Kasumi-1 (cell line): ENCODE measurements at places on chromosomes 6 and 20.

GRCh38 chr6:64439274-64439673 is 803.7 kb downstream of the PHF3 start:
- no peak for DNase-seq

- no peak for DNase-seq
Observed at GRCh38 chr20:48238326-48238725, 453.0 kb upstream of the SULF2 start.

DNA sequence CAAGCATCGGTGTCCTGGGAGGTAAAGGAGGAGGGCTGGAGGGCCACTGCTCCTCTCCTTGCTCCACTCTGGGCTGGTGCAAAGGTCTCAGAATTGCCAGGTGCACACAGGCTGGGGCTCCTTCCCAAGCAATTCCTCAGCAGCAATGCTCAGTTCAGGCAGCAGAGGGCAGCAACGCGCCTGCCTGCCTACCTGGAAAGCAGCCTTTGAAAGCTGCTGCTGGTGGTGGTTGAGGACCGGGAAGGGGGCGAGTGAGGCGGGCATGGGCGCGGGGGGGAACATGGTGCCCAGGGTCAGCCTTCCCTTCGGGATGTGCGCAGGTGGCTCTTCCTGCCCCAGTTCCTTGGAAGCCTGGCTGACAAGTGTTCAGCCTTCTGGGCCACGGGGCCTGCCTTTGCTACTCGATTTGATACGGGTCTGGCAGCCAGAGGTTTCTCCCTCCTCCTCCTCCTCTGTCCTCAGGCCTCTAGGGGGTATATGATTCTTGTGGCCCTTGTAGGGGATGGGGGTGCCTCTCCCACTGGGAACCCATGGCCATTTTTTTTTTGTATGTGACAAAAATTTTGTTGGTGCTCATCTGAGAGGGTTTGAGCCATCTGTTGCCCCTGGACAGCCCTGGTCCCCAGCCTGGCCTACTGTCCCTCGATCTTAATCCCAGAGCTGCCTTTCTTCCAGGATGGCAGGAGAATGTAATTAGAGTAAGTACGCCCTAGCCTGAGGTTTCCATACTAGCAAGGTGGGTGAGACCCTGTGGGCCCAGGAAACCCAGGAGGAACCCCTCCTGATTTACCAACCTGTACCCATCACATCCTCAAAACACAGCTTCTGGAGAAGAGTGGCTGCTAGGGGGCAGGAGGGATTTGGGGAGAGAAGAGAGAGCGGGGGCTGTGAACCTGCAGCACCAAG is 20.1 kb downstream of the MRPS18A start:
- DNase-seq, result peak; percentile 55

- DNase-seq, result no peak
Observed at GRCh38 chr20:47110819-47111218, 216.2 kb downstream of the EYA2 start.

DNA sequence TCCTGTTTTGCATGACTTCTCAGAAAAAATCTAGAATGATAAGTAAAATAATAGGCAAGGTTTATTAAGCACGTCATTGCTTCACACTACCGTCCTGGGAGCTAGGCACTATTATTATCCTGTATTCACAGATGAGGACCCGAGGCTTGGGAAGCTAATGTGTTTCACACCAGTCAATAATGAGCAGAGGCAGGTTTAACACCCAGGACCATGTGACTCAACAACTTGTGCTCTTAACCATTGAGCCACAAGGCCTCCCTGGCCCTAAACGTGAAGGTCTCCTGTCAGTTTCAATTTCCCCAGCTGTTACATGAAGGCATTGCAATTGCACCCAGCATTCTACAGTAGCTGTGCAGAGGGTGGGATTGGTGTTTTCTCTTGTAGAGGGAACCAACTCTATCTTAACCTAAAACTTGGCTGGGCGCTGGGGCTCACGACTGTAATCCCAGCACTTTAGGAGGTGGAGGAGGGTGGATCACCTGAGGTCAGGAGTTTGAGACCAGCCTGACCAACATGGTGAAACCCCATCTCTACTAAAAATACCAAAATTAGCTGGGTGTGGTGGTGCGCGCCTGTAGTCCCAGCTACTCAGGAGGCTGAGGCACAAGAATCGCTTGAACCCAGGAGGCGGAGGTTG is 191.2 kb downstream of the BCAS1 start:
- no peak for DNase-seq

- DNase-seq, result no peak
Observed at GRCh38 chr6:12024699-12025434, 12.8 kb downstream of the HIVEP1 start.

GRCh38 chr6:169243186-169243585 is 10.5 kb downstream of the THBS2 start:
- no peak for DNase-seq

GRCh38 chr20:45340236-45340847 is 7.9 kb downstream of the SDC4 start:
- DNase-seq, result no peak

GRCh38 chr6:84424956-84425355 is 197.5 kb upstream of the CEP162 start:
- no peak for DNase-seq

GRCh38 chr6:104604685-104605084 is 255.0 kb downstream of the HACE1 start:
- DNase-seq, result no peak

GRCh38 chr6:154447954-154448353 is 62.5 kb downstream of the CNKSR3 start:
- DNase-seq, result no peak

- no peak for DNase-seq
Observed at GRCh38 chr6:52877786-52878185, 31.7 kb downstream of the GSTA3 start.

DNA sequence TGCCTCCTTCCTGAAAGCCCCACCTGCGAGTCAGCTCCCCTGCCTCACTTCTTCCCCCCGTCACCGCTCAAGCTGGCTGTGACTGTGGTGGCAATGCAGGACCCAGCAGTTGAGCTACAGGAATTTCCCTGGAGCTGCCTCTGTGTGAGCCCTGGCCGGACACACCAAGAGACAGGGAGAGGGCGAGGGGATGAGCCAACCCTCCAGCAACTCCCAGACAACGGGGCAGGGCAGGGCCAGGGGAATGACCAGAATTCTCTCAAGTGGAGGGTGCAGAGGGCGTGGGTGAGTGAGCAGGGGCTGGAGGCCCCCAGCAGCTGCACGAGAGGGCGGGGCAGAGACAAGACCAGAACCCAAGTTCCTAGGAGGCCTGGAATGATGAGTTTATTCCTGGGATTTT is 4.9 kb upstream of the ARFGAP1 start:
- no peak for DNase-seq
